NCI-H1417 treated with DMSO at 0.1 percent for 48 hours (cell line): ENCODE measurements at places on chromosomes 6 and 20.

- DNase-seq: no peak
Observed at GRCh38 chr6:92681401-92681800, 738.0 kb downstream of the EPHA7 start.

- DNase-seq: no peak
Observed at GRCh38 chr6:1015825-1016224, 296.1 kb upstream of the FOXQ1 start.

- DNase-seq: no peak
Observed at GRCh38 chr20:63224412-63225081, 8.6 kb upstream of the YTHDF1 start.

GRCh38 chr6:169861431-169862042 is 110.1 kb downstream of the ERMARD start:
- DNase-seq: no peak

DNA sequence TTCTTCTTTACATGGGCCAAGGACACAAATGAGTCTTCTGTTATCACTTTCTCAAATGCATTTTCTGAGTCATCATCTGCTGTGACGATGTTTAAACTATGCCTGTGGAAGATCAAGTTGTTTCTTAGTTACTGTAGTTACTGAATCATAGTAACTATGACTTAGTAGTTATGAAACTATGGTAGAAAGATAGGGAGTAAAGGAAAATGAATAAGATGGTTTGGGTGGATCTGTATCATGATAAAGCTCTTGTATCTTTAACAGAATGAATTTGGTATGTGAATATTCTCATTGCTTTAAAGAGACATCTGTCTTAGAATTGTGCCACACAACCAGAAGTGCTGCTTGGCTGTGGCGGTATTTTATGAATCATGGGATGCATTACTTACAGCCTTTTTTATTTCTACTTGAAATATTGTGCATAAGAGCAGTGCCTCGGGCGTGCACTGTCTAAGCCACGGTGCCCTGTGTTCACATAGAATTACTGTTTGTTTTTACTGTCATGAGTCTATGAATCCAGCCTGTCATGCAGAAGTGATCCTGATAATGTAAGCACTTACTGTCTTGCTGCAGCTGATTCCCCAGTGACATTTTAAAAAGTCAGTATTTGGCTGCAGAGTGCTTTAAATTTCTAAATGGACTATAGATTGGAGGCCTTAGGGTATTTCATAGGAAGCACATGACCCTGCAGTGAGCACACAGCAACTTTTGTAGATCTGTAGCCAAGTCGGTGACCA is 215.2 kb downstream of the TMEM242 start:
- no peak for DNase-seq

DNA sequence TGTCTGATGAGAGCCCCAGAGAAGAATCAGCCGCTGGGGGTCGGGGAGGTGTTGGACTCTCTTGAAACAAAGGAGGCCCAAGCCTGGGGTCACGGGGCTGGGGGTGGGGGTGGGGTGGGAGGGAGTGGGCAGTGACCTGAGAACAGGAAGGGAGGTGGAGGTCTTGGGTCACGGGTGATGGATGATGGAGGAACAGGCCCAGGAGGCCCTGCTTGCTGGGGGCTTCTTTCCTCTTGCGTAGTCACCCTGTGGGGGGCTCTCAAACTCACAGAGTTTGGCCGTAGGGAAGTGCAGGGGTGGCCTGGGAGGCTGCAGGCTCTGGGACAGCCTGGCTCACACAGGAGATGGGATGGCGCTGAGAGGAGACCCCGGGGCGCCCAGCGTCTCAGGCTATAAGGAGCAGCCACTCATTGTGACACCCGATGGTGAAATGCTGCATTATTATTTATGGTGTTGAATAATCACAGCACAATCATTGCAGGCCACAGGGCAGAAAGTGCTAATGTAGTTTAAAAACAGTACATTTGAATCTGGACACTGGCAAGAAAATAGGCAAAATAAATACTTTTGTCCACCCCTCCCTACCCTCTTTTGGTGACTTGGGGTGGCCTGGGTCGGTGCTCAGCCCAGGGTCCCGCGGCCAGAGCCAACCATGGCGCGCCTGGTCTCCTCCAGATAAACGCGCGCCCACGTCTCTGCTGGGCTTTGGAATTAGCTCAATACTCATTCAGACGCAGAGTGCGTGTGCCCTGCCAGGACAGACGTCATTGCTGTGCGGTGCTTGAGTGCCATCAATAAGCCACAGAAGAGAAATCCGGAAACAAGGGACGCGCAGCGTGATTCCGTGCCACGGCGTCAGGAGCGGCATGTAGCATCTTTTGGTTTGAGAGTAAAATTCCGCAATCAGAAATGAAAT is 27.3 kb upstream of the BHLHE23 start:
- no peak for DNase-seq

DNA sequence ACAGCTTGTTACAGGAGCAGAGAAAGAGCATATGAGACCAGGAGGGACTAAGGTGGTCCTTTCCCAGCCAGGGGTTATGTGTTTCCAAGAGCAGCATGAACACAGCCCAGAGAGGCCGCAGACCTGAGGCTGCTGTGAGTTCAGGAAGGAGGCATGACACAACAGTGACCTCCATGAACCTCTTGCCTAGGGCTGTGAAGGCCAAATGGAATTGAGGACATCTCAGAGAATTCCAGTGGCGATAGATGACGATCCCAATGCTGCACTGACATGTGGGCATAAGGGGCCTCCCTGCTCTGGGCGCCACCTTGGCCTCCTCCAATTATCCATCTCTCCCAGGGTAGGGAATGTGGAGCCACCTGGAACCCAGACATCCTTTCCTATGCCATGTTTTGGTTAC is 79.9 kb upstream of the FUCA2 start:
- DNase-seq: no peak

- no peak for DNase-seq
Observed at GRCh38 chr6:170147832-170148708, 142.8 kb downstream of the DLL1 start.

DNA sequence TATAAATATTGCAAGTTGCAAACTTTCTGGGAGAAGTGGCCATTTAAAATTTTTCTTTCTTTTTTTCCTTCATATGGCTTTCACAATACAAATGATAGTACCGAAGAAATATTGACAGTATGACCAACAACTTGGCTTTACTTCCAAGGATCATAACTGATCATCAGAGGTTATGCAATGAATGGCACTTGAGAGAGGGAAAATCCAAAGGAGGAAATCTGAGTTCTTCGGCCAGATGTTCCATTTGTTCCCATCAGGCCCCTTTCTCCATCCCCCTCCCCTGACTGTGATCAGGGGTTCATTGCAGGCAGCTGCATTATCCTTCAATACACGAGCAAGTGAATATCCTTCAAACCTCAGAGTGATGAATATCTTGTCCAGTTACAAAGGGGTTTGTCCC is 130.0 kb upstream of the UST start:
- DNase-seq: no peak

- no peak for DNase-seq
Observed at GRCh38 chr20:23605867-23606651, at the start of gene CST9. CST9 (minus strand) TSS chr20:23605917; CDS start chr20:23605864, 53 bp downstream.
